ENCODE measurements at places on chromosomes 7 and 10. TPM values are rescaled to one million over a fixed set of nuclear protein-coding genes. Genes with fewer than 3 reads are reported as not detected.

CNNM1 gene
- 1.1 TPM for total RNA-seq

TAS2R3 gene
- total RNA-seq = 1.2 TPM

- no peak overlapping the region for H3K27ac ChIP-seq
- H3K4me1 ChIP-seq = peaks cover 55% of the 10 kb centered on the region
- H3K27me3 ChIP-seq = no peaks in the 10 kb centered on the region
- no peak for DNase-seq
Observed at GRCh38 chr10:44207160-44207559, 177.7 kb downstream of the CXCL12 start.

SH2B2 gene
- 2.0 TPM for total RNA-seq

- H3K36me3 ChIP-seq = no peaks in the 10 kb centered on the region
- DNase-seq = no peak
- no peaks in the 10 kb centered on the region for H3K4me1 ChIP-seq
- H3K27me3 ChIP-seq = peaks cover 4% of the 10 kb centered on the region
- no peak overlapping the region for H3K4me3 ChIP-seq
Observed at GRCh38 chr10:73296946-73297345, 44.5 kb upstream of the MRPS16 start.

DNA sequence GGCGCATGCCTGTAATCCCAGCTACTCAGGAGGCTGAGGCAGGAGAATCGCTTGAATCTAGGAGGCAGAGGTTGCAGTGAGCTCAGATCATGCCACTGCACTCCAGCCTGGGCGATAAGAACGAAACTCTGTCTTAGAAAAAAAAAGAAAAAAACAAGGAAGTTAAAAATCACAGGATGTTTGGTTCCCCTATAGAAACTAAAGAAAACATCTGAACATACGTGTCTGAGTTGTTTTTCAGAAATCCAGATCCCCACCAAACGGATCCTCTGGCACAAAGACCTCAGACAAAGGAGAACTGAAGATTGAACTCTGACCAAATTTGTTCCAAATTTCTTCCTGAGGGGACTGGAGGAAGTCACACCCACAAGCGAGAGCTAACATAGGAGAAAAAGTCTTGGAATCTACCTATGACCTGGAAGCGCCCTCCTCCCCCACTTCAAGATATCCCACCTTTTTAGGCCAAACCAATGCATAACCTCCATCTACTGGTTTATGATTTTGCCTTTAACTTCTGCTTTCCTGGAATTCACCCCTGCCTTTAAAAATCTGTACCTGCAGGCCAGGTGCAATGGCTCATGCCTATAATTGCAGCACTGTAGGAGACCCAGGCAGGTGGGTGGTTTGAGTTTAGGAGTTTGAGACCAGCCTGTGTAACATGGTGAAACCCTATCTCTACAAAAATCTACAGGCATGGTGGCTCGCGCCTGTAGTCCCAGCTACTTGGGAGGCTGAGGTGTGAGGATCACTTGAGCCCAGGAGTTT lies 19.7 kb upstream of the SIRT1 start:
- no peak overlapping the region for H3K27ac ChIP-seq
- no peaks in the 10 kb centered on the region for H3K27me3 ChIP-seq

FAM131B gene
- total RNA-seq = 20.1 TPM

DNA sequence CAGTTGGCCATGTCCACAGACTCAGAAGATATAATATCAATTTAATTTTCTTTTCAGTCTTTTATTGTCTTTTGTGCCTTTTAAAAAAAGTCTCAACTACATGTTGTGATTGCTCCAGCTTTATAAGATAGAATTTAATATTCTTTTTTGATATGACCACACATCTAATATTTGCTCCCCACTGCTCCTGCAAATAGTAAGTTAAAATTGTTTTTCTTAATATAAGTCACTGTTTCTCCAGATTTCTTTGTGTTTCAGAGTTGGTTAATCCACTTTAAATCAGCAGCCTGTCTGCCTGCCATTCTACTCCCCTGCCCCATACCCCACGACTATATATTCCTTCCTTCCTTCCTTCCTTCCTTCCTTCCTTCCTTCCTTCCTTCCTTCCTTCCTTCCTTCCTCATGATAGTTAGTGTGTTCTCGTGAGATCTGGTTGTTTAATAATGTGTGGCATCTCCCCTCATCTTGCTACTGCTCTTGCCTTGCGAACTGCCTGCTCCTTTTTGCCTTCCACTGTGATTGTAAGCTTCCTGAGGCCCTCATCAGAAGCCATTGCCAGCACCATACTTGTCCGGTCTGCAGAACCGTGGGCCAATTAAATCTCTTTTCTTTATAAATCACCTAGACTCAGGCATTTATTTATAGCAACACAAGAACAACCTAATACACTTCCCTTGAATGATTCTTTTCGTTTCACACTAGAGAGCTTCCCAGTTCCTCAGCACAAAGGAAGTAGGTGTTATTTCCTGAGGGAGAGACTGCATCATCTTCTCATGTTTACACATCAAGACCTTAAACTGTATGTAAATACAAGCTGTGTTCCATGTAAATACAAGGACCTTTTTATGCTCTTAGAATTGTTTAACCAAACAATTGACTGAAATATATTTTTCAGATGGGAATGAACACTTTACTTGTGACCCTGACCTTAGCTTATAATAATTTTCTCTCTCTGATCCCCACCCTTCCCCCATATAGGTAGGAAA lies 24.5 kb downstream of the TAS2R16 start:
- H3K36me3 ChIP-seq = no peaks in the 10 kb centered on the region
- H3K27me3 ChIP-seq = no peaks in the 10 kb centered on the region
- no peak for DNase-seq

EBF3 gene
- 0.40 TPM for total RNA-seq

- H3K4me3 ChIP-seq = no peak overlapping the region
- no peaks in the 10 kb centered on the region for H3K4me1 ChIP-seq
- H3K27me3 ChIP-seq = no peaks in the 10 kb centered on the region
- DNase-seq = no peak
- no peaks in the 10 kb centered on the region for H3K36me3 ChIP-seq
- H3K27ac ChIP-seq = no peak overlapping the region
Observed at GRCh38 chr10:18545621-18546305, 105.6 kb downstream of the NSUN6 start.

- H3K27ac ChIP-seq = no peak overlapping the region
- no peaks in the 10 kb centered on the region for H3K27me3 ChIP-seq
- DNase-seq = peak; percentile 33
- H3K4me3 ChIP-seq = no peak overlapping the region
- no peaks in the 10 kb centered on the region for H3K36me3 ChIP-seq
- peaks cover 11% of the 10 kb centered on the region for H3K4me1 ChIP-seq
Observed at GRCh38 chr7:128431221-128431620, 21.4 kb upstream of the IMPDH1 start.

GRCh38 chr10:102300278-102300843 lies 55.0 kb downstream of the GBF1 start:
- H3K27ac ChIP-seq = no peak overlapping the region
- no peak for DNase-seq
- H3K36me3 ChIP-seq = no peaks in the 10 kb centered on the region
- H3K4me3 ChIP-seq = no peak overlapping the region
- no peaks in the 10 kb centered on the region for H3K4me1 ChIP-seq

- no peak overlapping the region for H3K4me3 ChIP-seq
- H3K36me3 ChIP-seq = peaks cover 5% of the 10 kb centered on the region
- H3K27me3 ChIP-seq = no peaks in the 10 kb centered on the region
- no peak for DNase-seq
Observed at GRCh38 chr7:100887516-100888290, 1.8 kb downstream of the UFSP1 start.

RAPGEF5 gene
- total RNA-seq = 4.6 TPM

- no peaks in the 10 kb centered on the region for H3K27me3 ChIP-seq
- peaks cover 16% of the 10 kb centered on the region for H3K4me1 ChIP-seq
Observed at GRCh38 chr10:93742633-93743349, 14.9 kb upstream of the LGI1 start.

DNA sequence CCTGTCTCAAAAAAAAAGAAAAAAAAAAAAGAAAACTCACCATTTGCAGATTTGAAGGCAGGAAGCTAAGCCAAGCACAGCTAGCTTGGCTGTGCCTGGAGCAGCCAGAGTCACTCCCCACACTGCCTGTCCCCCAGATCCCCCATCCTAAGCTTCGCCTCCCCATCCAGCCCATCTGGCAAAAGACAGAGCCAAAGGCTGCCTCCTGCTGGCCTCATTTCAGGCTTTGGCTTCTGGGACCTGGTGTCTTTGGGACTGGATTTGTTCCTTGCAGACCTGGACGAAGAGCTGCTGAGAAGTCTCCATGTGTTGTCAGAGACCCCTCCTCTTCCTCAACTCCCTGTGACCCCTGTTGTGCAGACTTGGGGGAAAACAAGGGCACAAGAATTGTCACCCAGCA lies 8.1 kb downstream of the ASL start:
- H3K4me1 ChIP-seq = no peaks in the 10 kb centered on the region
- H3K27me3 ChIP-seq = no peaks in the 10 kb centered on the region
- H3K27ac ChIP-seq = no peak overlapping the region
- H3K4me3 ChIP-seq = no peak overlapping the region
- no peaks in the 10 kb centered on the region for H3K36me3 ChIP-seq

DNA sequence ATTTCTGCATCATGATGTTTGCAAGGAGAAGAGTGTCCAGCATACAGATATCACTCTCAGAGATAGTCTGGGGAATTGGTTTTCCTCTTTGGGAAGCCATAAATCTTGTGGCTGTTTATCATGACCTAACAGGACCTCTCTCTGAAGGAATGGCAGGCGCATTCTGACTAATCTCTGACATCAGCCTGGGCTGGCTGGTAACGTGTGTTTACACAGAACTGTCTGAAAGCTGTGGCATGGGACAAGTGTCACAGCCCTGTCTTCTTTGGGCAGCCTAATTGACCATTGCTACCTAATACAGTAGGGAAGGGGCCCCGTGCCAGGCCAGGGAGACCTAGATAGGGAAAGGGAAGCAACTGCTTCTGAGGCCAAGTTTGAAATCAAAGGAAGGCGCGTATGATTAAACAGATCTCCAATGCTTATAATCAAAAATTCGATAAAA lies 73.9 kb upstream of the CABCOCO1 start:
- no peaks in the 10 kb centered on the region for H3K36me3 ChIP-seq
- H3K4me3 ChIP-seq = no peak overlapping the region
- H3K27ac ChIP-seq = no peak overlapping the region
